ENCODE measurements at places on chromosomes 4 and X.

GRCh38 chr4:82773057-82773456 is 25.5 kb downstream of the SCD5 start:
- no peak for DNase-seq

GRCh38 chrX:40945361-40945713 is 139.9 kb upstream of the USP9X start:
- no peak for DNase-seq

GRCh38 chr4:100876546-100876945 is 358.7 kb upstream of the EMCN start:
- no peak for DNase-seq

DNA sequence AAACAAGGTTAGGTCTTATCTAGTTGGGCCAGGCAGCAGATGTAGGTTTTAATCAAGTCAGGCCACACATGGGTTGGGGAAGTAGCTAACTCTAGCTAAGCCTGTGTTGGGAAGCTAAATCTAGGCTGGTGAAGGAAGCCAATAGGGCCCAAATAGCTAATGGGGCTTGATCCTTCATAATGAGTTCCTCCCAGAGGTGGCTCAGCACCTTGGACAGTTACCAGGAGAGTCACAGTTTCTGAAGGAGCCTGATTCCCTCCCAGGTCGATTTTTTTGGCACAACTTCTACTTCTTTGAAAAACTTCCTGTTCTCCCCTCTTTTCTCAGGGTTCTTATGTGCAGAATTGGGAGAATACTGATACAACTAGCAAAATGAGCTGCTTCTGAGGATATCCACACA is 242.5 kb upstream of the PRPS2 start:
- DNase-seq, result no peak

DNA sequence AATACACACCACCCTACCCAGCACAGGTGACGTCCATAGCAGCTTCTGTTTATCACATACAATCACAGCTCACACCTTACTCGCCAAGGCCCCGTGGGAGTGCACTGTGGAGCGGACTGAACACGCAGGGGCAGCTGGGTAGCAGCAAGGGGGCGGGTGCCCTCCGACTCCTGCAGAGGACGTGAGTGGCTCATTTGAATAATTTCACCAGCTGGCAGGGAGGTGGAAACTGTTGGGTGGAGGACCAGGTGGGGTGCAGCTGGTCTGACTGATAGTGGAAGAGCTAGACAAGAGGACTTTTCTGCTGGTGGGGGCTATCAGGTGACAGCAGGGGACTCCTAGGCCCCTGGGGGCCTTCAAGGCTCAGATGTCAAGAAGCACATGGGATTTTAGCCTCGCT is 16.3 kb downstream of the MAN2B2 start:
- no peak for DNase-seq

- no peak for DNase-seq
Observed at GRCh38 chr4:98506462-98507132, 151.8 kb downstream of the TSPAN5 start.

DNA sequence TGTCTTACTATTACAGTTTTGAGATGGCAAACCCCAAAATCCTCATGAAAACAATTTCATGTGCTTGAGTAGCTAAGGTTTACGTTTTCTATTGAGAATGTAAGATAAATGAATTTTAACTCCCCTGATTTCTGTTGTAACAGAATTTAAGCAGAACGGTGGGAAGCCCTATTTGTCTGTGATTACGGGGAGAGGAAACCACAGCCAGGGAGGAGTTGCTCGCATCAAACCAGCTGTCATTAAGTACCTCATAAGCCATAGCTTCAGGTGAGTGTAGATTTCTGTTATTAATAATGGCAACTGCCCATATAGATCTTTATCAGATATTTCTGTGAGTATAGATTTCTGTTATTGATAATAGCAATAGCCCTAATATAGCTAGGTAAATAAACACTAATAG is 44.2 kb upstream of the RHOH start:
- DNase-seq, result no peak

DNA sequence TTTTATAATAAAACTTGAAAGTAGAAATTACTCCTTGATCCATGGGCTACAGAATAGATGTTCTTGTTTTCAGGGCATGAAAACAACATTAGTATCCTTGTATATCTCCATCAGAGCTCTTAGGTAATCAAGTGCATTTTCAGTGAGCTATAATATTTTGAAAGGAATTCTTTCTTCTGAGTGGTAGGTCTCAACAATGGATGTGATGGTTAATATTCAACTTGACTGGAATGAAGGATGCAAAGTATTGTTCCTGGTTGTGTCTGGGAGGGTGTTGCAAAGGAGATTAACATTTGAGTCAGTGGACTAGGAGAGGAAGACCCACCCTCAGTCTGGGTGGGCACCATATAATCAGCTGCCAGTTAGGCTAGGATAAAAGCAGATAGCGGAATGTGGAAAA is 100.1 kb downstream of the LCORL start:
- DNase-seq, result no peak

DNA sequence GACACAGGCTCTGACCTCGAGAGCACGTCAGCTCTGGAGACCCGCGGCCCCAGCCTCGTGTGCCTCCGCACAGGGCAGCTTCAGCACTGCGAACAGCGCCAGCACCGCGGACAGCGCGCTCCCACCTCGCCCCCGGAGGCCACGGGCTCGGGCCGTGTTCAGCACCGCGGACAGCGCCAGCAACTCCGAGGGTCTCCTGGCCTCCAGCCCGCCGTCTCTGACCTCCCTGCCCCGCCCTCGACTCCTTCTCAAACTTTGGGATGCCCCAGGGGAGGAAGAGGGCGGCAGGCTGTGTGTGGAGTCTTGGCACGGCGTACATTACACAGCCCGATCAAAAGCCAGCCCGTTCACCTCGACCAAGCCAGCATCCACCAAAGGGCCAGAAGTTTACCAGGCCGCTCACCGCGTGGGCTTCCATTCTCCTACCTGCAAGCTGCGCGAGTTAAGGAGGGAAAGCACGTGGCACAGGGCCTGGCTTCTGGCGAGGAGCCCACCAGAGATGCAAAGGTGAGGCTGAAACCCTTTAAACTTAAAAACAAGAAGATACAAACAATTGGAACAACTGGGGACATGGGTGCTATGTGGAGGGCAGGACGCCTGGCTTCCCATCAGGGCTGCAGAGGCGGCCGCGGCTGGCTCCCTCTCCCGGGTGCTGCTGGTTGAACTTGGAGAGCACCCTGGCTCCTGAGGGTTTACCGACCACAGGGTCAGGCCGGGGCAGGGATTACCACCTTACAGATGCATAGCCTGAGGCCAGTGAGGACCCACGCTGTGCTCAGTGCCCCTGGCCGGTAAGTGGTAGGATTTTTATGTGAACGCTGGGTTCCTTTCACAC is 4.5 kb upstream of the NKX1-1 start:
- no peak for DNase-seq

DNA sequence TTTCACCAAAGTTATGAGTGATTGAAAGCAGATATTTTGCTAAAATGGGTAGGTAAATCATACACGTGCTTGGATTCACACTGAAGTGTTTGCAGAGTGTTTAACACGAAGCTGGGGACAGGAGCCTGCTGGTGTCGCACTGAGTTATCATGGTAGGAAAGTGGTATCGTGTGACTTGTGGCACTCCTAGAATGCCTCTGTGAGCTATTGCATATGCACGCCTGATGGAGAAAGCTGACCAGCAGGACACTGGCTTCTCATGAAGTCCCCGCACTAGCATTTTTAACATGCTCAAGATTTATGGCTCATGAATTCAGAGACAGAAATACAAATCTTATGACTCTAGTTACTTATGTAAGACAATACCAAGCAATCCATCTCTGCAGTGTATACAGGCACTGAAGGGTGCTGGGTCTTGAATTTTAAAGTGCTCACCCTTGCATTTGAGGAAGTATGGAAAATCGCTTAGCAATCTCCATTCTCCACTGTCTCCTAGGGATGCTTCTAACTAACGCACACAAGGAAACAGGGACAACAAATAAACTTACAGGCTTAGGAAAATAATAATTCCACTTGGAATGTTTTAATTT is 19.8 kb downstream of the VCX3B start:
- DNase-seq, result no peak

DNA sequence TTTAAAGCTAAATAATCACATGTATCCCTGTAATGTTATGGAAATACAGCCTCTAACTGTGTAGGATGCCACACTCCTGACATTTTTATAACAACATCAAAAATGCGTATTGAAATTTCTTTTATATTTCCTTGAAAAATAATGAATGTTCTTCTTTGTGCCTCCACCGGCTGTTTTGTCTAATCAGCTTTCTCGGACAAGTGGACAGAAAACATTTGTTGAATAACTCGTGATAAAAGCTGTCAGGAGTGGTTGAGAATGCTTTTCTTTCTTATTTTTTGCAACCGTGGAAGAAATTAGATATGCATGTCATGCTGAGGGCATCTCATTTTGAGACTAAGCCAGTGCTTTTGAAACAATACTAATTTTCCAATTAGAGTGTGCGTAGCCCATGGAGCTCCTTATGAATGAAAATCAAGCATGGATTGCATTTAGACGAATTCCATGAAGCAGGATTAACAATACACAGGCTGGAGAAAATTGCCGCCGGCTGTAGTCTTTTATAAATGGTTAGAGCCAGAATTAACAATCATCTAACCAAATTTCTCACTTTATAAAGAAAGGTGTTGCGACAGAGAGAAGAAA is 614.5 kb upstream of the LCORL start:
- no peak for DNase-seq

DNA sequence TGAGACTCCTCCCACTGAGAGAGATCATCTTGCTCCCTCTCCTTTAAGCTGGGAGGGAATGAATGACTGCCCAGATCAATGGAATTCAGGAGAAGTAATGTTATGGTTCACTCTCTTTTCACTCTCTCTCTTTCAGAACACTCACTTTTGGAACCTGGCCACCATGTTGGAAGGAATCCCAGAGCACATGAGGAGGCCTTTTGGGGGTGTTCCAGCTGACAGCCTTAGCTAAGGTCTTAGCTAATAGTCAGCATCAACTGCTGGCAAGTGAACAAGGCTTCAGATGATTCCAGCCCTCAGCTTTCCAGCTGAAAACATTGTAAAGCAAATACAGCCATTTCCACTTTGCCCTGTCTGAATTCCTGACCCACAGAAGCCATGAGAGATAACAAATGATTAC is 124.0 kb upstream of the CLNK start:
- no peak for DNase-seq

Measured in stimulated activated CD8-positive, alpha-beta memory T cell treated with anti-CD3 and anti-CD28 coated beads, Interleukin-12 subunit alpha, Interleukin-12 subunit beta, amount 100 ng/mL, for 1 hour (primary cell).